Activated effector memory CD4-positive, alpha-beta T cell treated with anti-CD3 and anti-CD28 coated beads, Interleukin-2, amount 50 U/mL, for 16 hours (primary cell): ENCODE measurements at places on chromosomes 4 and X.

- DNase-seq, result no peak
These were observed 230.9 kb upstream of the SFRP2 start for GRCh38 chr4:154019811-154020210.

DNA sequence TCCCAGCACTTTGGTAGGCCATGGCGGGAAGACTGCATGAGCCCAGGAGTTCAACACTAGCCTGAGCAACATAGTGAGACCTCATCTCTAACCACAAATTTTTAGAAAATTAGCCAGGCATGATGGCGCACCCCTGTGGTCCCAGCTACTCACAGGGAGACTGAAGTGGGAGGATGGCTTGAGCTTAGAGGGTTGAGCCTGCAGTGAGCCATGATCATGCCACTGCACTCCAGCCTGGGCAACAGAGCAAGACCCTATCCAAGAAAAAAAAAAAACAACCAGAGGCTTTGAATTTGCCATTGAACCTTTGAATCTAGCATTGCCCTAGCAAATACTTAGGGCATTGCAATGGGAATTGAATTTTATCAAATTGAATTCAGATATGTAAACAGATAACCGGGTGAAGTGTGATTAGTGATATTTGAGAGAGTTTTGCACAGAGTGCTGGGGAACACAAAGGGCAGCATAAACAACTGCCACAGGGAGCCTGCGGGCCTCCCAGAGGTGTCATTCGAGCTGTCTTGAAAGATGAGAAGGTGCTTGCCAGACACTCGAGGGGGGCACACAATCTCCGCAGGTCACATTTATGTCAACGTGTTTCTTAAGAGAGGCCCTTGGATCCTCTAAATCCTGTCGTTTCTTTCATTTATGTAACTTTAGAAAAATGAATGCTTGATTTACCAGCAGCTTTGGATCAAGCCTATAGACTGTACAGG lies 200.3 kb downstream of the AASDH start:
- no peak for DNase-seq

DNA sequence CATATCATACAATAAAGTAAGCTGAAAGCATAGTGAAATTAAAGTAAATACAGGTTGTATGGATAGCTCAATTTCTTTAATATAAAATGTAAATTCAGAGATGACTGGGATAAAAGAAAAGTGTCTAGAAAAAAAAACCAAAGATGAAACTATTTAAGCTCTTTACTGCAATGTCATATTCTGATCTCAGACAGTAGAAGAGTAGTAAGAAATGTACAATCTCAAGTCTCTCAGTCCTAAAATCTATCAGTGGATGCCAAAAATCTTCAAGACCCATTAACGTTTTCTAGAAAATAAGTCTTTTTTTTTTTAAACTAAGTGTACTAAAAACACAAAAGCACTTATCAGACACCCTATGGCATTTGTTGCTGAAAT lies 13.8 kb downstream of the MGARP start:
- DNase-seq, result no peak

DNA sequence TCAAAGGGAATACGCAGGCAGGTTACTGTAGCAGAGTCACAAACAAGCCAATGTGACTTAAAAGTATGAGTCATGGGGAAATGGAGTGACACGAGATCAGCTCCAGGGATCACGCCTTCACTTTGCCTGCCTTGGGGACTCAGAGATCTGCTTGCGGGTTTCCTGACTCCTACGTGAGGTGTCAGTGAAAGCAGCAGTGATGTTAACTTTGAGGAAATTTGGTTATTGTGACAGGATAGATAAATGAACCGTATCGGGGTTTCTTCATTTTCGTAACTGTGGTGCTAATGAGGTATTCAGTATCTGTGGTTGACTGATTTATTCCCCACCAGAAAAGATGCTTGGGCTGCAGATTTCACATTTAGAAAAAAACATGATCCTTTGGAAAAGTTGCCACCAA lies 383.3 kb upstream of the ZFP42 start:
- DNase-seq, result no peak

- no peak for DNase-seq
These were observed 170.1 kb downstream of the CEP135 start for GRCh38 chr4:56118845-56119244.

- DNase-seq, result no peak
These were observed 13.3 kb upstream of the AASDH start for GRCh38 chr4:56400560-56400959.

GRCh38 chr4:20203508-20203907 lies 48.2 kb upstream of the SLIT2 start:
- DNase-seq, result no peak

GRCh38 chr4:2318476-2318875 lies 56.6 kb upstream of the MXD4 start:
- DNase-seq, result no peak

DNA sequence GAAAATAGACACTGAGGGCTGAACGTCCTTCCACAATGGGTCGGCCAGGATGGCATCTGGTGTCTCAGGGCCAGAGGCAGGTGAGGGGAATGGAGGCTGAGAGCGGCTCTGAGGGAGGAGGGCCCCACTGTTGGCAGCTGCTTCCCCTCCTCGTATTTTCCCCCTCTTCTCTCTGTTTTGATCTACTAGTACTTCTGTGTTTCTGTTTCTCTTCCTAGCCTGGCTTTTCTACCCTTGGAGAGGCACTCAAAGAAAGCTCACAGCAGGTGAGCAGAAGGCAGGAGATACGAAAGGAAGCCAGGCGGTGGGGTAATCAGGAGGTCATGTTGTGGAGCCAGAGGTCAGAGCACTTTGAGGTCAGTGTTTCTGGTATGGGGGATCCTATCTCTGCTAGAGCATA lies 151.8 kb upstream of the GATB start:
- no peak for DNase-seq

GRCh38 chrX:3345281-3346191 lies 916 bp downstream of the MXRA5 start:
- DNase-seq, result no peak

DNA sequence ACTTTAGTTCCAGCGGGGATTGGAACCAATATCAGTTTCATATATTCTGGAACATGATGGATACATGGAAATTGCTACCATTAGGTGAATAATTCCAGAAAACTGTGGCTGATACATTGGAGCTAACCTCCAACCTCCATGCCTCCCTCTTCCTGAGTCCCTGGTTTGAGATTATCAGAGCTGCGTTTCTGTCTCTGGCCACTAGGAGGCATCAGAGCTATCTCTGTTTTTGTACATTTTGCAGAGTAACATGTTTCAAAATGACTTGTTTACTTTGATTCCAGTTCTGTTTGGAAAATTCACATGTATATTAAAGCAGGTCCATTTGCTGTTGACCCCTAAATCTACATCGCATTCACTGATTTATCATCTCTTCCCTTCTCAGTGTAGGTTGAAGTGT lies 2.4 kb upstream of the RAB40AL start:
- peak; percentile 61 for DNase-seq

DNA sequence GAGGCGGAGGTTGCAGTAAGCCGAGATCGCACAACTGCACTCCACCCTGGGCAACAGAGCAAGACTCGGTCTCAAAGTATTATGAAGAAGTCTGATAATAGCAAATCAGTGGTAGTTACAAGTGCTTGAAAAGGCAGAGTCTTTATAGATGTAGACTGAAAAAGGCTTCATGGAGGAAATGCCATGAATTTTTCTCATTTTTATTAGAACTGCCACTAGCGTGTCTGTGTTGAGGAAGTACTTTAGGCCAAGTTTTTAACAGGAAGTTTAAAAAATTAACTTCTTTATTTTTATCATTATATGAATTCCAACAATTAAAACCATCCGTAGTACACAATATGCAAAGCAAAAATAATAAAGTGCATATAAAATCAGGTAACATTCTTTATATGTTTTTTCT lies 32.8 kb upstream of the IL13RA1 start:
- DNase-seq, result no peak

GRCh38 chrX:107025545-107025944 lies 25.5 kb upstream of the MORC4 start:
- DNase-seq, result no peak

GRCh38 chr4:71052034-71052433 lies 58.6 kb downstream of the DCK start:
- no peak for DNase-seq

DNA sequence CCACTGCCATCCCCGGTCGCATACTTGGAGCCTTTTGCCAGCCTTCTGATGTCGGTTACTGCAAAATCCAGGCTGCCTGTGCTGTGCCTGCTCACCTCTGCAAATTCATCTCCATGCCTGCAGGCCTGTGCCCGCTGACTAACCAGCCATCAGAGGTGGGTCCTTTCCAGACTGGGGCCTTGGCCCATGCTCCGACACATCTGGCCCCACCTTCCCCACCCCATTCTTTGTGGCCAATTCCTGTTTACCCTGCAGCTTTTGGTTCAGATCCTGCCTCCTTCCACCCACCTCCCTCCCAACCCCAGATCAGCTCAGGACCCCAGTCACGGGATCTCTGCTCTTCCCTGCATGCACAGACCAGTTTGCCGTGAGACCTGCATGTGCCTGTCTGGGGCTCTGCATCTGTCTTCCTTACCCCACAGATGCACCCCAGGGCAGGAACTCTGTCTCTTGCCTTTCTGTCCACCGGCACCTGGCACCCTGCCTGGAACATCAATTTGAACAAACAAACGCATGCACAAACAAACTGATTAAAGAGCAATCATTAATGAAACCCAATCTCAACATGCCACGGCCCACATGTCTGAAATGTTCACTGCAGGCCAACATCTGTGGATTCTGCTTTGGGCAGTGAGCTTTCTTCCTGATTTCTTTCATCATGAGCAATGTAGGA lies 112.8 kb upstream of the PSAPL1 start:
- DNase-seq, result no peak

DNA sequence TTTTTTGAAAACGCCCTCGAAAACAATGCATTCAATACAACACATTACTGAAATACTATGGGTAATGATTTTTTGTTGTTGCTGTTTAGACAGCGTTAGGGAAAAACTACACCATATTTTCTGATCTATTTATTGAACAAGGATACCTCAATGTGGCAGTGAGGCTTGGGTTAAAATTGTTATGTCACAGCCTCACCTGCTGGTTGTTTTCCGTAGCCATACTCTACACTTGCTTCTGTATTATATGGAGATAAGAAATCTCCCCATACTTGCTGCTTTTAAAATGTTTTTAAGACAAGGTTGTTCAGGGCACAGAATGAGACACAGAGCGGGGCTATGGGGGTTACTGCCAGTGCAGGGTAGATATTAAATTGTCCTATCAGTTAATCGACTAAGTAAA lies 221.6 kb upstream of the FTHL17 start:
- DNase-seq, result no peak

GRCh38 chr4:41796545-41797210 lies 48.2 kb upstream of the PHOX2B start:
- no peak for DNase-seq

DNA sequence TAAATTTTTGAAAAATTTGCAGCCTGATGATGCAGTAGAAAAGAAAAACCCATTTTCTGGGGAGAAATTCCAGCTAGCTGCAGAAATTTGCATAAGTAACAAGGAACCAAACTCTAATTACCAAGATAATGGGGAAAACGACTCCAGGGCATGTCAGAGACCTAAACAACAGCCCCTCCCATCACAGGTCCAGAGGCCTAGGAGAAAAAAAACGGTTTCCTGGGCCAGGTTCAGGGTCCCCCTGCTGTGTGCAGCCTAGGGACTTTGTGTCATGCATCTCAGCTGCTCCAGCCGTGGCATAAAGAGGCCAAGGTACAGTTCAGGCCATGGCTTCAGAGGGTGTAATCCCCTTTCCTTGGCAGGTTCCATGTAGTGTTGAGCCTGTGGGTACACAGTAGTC lies 733.7 kb upstream of the CT83 start:
- no peak for DNase-seq

DNA sequence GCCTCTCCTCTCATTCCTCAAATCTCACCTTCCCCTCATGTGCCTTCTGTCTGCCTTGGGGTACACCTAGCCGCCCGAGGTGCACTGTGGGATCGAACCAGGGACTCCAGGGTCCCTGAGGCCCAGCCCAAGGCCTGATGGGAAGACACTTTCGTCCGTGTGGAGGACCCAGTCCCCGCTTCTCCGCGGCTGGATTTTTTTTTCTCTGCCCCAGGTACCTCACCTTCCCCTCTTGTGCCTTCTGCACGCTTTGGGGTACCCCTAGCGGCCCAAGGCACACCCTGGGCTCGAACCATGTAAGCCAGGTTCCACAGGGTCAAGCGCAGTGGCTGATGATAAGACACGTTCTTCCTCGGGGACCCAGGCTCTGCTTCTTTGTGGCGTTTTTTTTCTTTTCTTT lies 530.7 kb downstream of the CWH43 start:
- DNase-seq, result no peak

DNA sequence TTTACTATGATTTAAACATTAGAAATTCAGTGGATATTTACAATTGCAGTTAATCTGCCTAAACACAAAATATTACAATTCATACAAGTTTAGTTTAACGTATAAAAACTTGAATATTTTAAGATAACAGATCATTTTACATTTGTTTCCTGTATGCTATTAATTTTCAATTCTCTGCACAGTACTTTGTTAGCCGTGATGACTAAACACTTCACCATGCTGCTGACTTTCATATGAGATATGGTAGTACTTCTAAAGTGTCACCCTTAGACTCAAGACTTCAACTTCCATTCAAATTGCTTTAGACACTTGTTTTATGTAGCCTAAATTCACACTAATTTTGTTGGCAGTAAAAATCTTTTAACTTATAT lies 1646.4 kb upstream of the ADGRL3 start:
- DNase-seq, result no peak

DNA sequence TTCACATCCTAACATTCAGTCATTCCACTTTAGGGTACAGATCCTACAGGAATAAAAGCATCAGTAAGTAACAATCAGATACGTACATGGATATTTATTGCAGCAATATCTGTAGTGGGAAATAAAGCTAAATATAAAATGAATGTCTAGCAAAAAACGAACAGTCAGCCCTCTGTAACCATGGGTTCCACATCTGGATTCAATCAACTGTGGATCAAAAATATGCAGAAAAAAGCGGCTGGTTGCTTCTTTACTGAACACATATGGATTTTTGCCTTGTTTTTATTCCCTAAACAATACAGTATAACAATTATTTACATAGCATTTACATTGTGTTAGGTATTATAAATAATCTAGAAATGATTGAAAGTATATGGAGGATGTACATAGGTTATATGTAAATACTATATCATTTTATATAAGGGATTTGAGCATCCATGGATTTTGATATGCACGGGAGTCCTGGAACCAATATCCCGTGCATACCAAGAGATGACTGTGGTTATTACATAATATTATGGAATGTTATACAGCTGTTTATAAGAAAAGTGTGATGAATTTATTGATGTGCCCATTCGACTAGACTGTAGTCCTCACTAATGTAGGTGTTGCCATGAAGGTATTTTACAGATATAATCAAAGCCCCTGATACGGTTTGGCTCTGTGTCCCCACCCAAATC lies 132.8 kb downstream of the ARHGEF9 start:
- no peak for DNase-seq

DNA sequence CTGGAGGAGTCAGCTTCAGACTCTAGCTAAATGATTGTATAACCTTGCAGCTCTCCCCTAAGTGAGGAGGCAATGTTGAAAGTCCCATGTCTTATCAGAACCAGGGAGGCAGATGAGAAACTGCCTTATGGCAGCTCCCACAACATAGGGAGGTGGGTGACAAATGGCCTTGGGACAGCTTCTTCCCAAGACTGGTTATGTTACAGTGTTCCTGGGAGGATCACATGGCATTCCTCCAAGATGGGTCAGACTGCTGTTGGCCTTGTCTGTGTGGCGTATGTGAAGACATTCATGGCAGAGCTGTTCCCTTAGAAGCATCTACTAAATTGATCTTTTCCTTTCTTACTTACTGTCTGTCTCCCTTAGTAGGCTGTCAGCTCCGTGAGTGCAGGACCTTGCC lies 42.0 kb downstream of the HPRT1 start:
- DNase-seq, result no peak
